Right ventricle myocardium superior (tissue), 1 donor: ENCODE measurements at places on chromosomes 7 and 10. TPM values are rescaled to one million over a fixed set of nuclear protein-coding genes. Genes with fewer than 3 reads are reported as not detected.

The ACHE gene
- total RNA-seq = 0.65 TPM

The SKIDA1 gene
- total RNA-seq = 3.3 TPM

The SLC13A4 gene
- total RNA-seq = not detected

The KIAA1549 gene
- total RNA-seq = 2.1 TPM

The KLHL7 gene
- 167 TPM for total RNA-seq

The KIAA1217 gene
- total RNA-seq = 38.2 TPM

The GOLGA7B gene
- 0.11 TPM for total RNA-seq

The SLC16A12 gene
- 1.3 TPM for total RNA-seq
